ENCODE measurements at places on chromosomes 7 and 10.

- DNase-seq = no peak
Observed at GRCh38 chr10:119478811-119479341, 63.6 kb downstream of the RGS10 start.

DNA sequence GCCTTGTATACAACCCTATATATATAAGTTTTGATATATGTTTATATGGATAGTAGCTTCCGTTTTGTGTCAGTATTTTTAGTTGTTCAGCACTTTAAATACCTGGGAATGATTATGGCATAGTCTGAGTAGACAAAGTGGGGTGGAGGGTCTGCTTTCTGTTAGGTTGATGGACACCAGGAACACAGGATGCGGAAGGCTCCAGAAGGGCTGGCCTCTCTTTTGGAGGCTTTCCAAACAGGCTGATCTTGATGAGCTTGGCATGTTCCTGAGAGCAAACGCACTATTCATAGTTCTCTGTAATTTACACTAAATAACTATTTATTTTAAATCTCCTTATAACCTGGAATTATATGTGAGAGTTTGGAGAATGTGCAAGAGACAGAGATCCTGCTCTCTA, 12.7 kb downstream of the AKR1E2 start:
- no peak for DNase-seq

- no peak for DNase-seq
Observed at GRCh38 chr7:130732980-130733930, 752 bp downstream of the KLF14 start.

DNA sequence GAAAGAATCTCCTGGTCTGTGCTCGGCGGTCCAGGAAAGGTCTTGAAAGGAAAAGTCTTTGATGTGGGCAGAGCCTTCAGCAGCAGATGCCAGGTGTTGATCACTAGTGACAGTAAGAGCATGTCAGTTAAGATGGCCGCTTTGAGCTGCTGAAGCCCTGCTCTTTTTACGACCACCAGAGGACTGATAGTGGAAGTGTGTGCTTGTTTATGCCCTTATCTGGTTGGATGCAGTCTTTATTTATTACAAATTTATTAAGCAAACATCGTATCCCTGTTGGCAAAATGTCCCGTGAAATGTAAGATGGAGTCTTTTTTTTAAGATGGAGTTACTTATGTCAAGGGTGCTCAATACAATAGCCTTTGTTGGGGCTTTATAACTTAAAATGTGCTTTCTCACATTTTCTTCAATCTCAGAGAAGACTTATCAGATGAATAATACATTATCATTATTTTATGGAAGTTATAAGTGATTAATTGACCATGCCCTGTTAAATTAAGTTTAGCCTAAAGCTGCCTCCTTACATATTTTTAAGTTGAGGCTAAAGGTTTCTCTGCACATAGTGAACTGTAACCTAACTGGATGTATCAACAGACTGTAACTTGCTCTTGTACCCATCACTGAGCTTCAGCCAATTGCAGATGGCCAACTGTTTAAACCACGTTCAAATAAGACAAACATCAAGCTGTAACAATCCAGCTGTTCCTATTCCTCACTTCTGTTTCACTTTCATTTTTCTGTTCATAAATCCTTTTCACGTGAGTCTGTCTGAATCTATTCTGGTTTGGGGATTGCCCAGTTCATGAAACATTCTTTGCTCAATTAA, 97.4 kb upstream of the PIK3CG start:
- no peak for DNase-seq

DNA sequence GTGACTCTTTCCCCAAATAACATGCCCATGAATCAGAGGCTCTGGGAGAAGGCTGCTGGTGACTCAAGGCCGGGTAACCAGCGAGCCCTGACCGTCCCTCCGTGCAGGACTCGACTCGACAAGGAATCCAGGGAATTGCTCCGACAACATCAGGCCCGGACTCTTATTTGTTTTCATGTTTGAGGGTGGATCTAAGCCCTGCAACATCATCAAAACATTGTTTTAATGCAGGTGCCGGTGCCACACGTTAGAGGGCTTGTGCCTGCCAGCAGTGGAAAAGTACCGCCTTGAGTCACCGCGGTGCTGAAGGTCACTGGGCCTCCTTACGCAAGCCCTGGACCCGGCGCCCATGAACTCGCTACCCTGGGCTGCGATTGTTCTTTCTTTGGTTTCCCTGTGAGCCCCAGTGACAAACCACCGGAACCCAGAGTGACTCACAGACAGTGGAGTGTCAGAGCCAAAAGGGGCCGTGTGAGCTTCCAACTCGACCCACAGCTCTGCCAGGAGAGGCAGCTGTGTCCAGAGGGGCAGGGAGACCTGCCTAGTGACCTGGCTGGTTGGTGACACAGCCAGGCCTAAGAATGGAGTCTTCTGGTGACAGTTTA, 139.4 kb upstream of the SHH start:
- no peak for DNase-seq

GRCh38 chr7:121180436-121181063, 148.2 kb upstream of the WNT16 start:
- no peak for DNase-seq

GRCh38 chr10:7192831-7193361, 217.9 kb downstream of the SFMBT2 start:
- DNase-seq = peak; percentile 33

- no peak for DNase-seq
Observed at GRCh38 chr10:70109064-70109729, 23.4 kb downstream of the AIFM2 start.

DNA sequence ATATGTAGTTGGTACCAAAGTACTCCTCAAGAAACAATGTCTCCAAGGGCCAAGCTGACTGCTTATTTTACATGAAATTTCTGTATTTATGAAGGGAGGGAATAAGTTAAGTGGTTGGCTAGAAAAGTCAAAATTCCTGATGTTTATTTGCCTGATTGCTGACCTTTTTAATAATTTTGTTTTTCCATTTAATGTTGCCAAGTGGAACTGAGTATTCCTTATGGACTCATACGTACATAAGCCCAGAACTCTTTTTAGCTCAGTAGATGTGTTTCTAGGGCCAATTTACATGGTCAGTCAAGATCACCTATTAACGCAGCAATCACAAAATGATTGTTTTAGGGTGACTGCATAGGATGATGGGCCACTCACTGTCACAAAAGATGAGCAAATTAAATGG, 78.3 kb upstream of the FZD8 start:
- no peak for DNase-seq

- no peak for DNase-seq
Observed at GRCh38 chr10:77524281-77524711, 113.3 kb downstream of the KCNMA1 start.

DNA sequence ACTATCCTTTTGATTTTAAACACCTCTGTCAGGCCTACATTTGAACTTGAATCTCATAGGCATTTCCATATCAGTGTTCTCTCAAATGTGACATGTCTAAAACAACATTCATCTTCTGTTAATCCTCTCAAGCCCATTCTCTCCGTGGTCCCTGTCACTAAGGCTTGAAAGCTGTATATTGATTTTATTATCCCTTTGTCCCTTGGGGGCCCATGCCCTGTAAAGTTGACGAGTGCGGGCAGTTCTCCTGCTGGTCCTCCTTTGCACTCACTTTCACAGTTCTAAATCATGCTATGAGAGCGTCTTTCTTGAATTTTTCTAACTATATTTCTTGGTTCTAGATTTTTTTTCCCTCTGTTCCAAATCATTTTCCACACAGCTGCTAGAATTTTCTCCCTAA, 27.3 kb downstream of the GALNT11 start:
- no peak for DNase-seq

GRCh38 chr7:2006921-2007381, 225.8 kb downstream of the MAD1L1 start:
- no peak for DNase-seq

- DNase-seq = no peak
Observed at GRCh38 chr7:13072014-13072413, 384.6 kb downstream of the ARL4A start.

GRCh38 chr7:92742186-92742585, 94.2 kb downstream of the CDK6 start:
- DNase-seq = no peak

DNA sequence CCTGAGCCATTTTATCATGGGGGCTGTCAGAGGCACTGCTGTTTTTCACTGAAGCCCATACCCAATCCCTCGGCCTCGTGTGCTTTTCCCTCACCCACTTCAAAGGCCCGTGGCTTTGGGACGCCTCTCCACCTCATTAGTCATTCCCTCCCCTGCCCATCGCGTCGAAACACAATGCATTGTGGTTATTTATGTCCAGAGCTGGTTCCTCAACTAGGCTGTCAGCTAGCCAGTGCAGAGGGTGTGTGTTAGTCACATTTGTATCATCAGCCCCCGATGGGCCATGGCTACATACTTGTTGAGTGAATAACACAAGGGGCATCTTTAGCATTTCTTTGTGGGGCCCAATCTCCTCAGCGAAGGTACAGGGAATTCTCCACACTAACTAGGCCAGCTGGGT, 3.8 kb upstream of the CRCP start:
- no peak for DNase-seq

DNA sequence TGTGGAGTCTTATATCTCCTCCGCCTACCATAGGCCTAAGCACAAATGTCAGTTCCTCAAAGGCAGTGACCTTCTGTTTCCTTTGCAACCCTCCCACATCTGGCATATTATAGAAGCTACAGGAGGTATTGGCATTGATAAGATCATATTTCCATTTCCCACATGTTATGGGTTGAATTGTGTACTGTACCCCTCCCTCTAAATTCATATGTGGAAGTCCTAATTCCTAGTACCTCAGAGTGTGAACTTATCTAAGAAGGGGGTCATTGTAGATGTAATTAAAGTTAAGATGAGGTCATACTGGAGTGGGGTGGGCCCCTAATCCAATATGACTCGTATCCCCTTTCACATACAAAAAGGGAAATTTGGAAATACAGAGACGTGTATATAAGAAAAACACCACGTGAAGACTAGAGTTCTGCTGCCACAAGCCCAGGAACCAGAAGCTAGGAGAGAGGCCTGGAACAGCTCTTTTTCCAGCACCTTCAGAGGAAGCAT, 6.1 kb upstream of the LAMB4 start:
- no peak for DNase-seq

- no peak for DNase-seq
Observed at GRCh38 chr7:157514306-157514705, 177.5 kb downstream of the DNAJB6 start.

- no peak for DNase-seq
Observed at GRCh38 chr10:50527442-50528043, 96.2 kb downstream of the SGMS1 start.

DNA sequence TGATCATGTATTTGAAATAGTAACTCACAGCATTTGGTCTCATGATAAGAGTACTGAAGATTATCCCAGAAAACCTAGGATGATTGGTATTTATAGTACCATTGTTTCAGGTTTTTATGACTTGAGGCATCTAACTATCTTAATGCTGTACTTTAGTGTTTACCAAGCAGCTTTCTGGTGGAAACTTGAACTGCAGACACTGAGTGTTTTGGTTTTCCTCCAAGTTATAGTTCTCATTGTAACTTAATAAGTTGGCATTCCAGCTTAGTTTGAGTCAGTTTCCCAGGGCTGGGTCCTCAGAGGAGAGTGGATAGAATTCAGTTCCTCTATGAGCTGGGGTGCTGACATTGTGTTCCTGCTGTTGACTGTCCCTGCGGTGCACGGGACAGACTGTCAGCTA, 50.4 kb downstream of the SEC23IP start:
- DNase-seq = no peak

- no peak for DNase-seq
Observed at GRCh38 chr10:66822801-66823200, 103.0 kb upstream of the LRRTM3 start.

DNA sequence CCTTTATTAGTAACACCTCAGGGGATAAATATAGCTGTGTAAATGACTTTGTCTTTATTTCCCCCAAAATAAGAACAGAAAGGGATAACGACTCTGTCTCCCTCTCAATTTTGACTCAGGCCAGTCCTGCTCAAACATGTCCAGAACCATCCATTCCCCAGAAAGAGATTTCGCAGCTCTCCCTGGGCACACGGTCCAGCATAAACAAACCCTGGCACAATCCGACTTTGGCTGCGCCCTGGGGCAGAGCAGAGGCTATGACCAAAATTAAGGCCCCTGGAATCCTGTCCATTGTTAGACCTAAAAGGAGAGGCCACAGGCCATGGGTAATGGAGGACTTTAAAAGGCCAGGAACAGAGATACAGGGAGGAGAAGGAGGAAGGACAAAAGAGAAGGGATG, 99.1 kb downstream of the PRPF18 start:
- no peak for DNase-seq

GRCh38 chr10:73991884-73992245, 6.1 kb upstream of the VCL start:
- DNase-seq = peak; percentile 68

DNA sequence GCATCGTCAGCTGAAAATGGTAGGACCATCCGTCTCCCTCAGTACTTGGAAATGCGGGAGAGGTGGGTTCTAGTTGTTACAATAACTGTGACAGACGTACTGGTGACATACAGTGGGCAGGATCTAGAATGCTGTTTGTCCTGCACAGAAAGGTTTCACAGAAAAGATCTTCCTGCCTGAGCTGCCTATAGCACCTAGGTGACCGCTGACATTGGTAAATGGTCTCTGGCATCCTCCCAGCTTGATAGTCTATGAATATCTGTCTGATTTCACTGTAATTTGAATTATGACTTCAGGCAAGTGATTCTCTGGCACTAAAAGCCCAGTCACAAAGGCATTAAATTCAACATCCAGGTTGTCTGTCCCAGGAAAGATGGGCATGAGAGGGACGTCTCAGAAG, 38.2 kb upstream of the CCDC3 start:
- DNase-seq = no peak

DNA sequence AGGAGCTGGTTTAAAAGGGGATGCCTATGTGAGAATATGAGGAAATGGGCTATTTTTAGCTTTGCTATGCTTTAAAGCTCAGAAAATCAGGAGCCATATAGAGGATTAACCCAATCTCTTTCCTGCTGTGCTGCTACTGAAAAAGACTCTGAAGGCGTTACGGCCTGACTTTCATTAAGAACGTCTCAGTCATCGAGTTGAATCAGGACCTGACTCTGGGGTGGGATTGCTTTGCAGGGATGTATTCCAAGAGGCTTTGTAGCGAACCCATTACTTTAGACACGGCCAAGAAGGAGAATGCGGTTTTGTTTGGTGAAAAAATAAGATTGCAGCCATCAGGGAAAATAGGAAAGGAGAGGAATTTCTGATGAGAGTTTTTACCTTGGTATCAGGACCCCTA, 426.9 kb downstream of the CCSER2 start:
- no peak for DNase-seq

DNA sequence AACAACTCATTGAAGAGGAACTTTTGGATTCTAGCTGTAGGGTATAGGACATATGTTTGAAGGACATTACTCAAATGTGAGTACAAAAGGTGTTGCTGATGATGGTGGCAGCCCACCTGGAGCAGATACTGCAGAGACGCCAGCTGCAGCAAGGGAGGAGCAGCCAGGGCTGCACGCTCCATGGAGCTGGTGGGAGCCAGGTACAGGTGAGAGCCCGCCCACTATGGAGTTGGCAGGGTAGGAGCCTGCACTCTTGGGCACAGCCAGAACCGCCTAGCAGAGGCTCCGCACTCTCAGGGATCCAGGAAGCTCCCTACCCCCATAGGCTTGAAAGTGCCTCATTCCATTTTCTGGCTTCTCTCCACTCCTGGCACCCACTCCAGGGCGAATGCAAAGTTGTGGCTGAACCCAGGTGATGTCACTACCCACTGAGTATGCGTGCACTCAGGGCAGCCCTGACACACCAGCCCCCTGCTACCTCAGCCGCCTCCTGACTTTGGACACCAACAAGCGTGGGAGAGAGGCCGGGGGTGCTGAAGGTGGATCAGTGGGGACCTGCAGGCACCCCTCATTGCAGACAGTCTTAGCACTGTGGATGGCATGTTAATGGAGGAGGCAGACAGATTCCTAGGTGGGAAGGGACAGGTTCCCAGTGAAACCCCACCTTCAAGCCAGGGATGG, 761.1 kb downstream of the IPMK start:
- DNase-seq = no peak
